ENCODE measurements at places on chromosomes 12 and 14.

GRCh38 chr12:13794706-13795105 is 186.7 kb downstream of the GRIN2B start:
- no peak for DNase-seq

GRCh38 chr12:124487066-124487833 is 80.2 kb downstream of the NCOR2 start:
- no peak for DNase-seq

GRCh38 chr12:95164656-95165055 is 52.6 kb downstream of the FGD6 start:
- DNase-seq: no peak

- DNase-seq: no peak
Observed at GRCh38 chr14:102213984-102214658, 74.4 kb downstream of the WDR20 start.

- DNase-seq: no peak
Observed at GRCh38 chr12:3193131-3193530, 116.0 kb downstream of the TSPAN9 start.

GRCh38 chr14:99256483-99256874 is 15.5 kb downstream of the BCL11B start:
- DNase-seq: no peak

GRCh38 chr12:104223712-104224111 is 8.1 kb downstream of the TXNRD1 start:
- no peak for DNase-seq
